ENCODE measurements at places on chromosomes 6 and 20. TPM values are rescaled to one million over a fixed set of nuclear protein-coding genes. Genes with fewer than 3 reads are reported as not detected.

Gene FABP7
- total RNA-seq, result not detected

Gene PAX1
- not detected for total RNA-seq

Gene DSE
- total RNA-seq, result 20.0 TPM

Gene RBBP8NL
- total RNA-seq, result not detected

Gene SASH1
- 123 TPM for total RNA-seq

Gene FAM217A
- not detected for total RNA-seq
